ENCODE measurements at places on chromosomes 13 and 19. TPM values are rescaled to one million over a fixed set of nuclear protein-coding genes. Genes with fewer than 3 reads are reported as not detected.

The SKA3 gene
- total RNA-seq = 13.9 TPM

The RCBTB1 gene
- total RNA-seq = 8.5 TPM

The ZNF253 gene
- not detected for total RNA-seq

The ZNF730 gene
- total RNA-seq = not detected

The MZF1 gene
- total RNA-seq = 8.8 TPM

The C3 gene
- 50.2 TPM for total RNA-seq

The WASF3 gene
- total RNA-seq = 0.12 TPM

The LRCH1 gene
- 8.7 TPM for total RNA-seq

The DNMT1 gene
- total RNA-seq = 59.7 TPM

The C13orf46 gene
- 0.26 TPM for total RNA-seq

The AZU1 gene
- 0.20 TPM for total RNA-seq

The DGKH gene
- 6.3 TPM for total RNA-seq

The ZGLP1 gene
- 1.7 TPM for total RNA-seq

The MAP1S gene
- total RNA-seq = 33.2 TPM

The PNMA8A gene
- 8.7 TPM for total RNA-seq

The SIAH3 gene
- not detected for total RNA-seq

The ZNF112 gene
- 2.3 TPM for total RNA-seq

The SOHLH2 gene
- not detected for total RNA-seq

The IGFL4 gene
- 0.30 TPM for total RNA-seq

The APOC4 gene
- total RNA-seq = not detected

The ATP1A3 gene
- total RNA-seq = 4.0 TPM

The ZNF829 gene
- total RNA-seq = 0.39 TPM

The SYDE1 gene
- 17.5 TPM for total RNA-seq
